Motor neuron (in vitro differentiated cells): ENCODE measurements at places on chromosomes 11 and 22. TPM values are rescaled to one million over a fixed set of nuclear protein-coding genes. Genes with fewer than 3 reads are reported as not detected.

- ATAC-seq, result no peak
These were observed 33.4 kb downstream of the KCNQ1OT1 start for GRCh38 chr11:2666401-2666741.

GRIK4 gene
- 1.3 and 1.4 TPM in 2 replicates for total RNA-seq

GRCh38 chr11:66715346-66716085 is 13.5 kb downstream of the SPTBN2 start:
- ATAC-seq, result no peak

DNA sequence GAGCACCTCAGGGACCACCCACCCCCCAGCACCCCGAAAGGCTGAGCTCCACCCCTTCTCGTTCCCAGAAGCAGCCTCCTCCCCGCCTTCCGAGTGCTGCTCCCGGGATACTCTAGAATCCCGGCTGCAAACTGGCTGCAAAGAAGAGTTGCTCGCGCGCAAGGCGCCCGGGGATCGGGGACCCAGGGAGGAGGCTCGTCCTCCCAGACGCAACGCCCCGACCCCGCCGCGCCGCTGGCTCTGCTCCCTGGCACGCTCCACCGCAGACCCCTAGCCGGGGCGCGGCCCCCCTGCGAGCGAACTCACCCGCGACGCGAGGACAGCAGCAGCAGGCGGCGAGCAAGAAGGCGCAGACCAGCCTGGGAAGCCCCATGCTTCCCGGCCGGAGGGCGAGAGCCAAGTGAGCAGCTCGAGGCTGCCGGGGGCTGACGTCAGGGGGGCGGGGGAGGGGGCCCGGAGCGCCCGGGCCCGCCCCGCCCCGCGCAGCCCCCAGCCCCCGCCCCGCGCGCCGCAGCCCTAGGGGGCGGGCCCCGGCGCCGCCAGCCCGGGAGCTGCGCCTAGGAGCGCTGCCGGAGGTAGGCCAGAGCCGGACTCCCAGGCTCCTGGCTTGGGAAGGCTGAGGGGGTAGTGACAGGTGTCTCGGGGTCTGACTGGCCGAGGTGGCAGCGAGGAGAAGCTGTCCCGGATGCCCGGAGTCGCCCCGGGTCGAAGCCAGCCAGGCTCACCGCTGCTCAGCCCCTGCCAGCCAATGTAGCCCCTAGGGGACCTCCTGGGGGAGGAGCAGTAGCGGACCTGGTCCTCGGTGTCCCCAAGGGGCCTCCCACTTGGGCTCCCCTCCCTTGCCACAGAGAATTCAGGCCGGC is at the start of gene MCAM:
TSS of gene MCAM (minus strand) at position 402 of the 863 bp plus-strand sequence. CDS start at position 373, 29 bp downstream.
- peak; percentile 4 for ATAC-seq

GRCh38 chr11:55707029-55707428 is 45.0 kb downstream of the OR4C6 start:
- peak; percentile 52 for ATAC-seq

- no peak for ATAC-seq
These were observed 34.4 kb downstream of the TP53I11 start for GRCh38 chr11:44916331-44916730.

SPDYC gene
- not detected in 2 replicates for total RNA-seq

DNA sequence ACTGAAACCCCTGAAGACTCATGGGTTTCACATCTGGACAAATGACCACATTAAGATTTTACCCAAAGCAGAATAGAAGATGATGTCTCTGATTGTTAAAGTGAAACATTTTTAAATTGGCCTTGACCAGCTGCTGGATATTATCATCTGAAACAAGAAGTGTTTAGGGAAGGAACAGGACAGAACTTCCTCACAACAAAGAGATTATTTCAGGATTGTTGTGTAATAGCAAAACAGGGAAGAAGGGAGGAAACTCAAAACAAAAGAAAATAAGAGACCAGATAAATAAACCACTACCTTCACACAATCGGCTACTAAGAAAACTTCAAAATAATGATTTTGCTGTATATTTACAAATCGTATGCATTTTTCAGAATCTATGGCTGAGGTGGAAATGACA is 319.2 kb upstream of the API5 start:
- ATAC-seq, result no peak

DNA sequence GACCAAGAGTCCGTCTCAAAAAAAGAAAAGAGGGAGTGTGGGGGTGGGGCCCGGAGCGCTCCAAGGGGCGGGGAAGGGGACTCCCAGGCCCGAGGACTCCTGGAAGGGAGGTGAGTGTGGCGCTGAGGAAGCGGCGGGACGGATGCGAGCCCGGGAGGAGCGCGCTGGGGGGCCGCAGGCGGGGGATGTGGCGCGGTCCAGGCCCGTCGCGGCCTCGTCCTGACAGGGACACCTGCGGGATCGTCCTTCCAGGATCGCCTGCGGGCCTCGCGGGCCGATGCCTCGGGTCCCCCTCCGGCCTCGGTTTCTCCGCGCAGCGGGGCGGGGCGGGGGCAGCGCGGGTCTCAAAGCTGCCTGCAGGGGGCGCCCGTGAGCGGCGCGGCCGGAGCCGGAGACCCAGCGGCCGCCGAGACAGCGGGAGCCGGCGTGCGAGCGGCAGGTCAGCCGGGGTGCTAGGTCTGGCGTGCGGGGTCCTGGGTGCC is 3.8 kb upstream of the ADORA2A start:
- ATAC-seq, result peak; percentile 77

GRCh38 chr22:49664891-49665290 is 162.8 kb downstream of the BRD1 start:
- no peak for ATAC-seq

POLR2L gene
- total RNA-seq, result 137 and 186 TPM in 2 replicates

DNA sequence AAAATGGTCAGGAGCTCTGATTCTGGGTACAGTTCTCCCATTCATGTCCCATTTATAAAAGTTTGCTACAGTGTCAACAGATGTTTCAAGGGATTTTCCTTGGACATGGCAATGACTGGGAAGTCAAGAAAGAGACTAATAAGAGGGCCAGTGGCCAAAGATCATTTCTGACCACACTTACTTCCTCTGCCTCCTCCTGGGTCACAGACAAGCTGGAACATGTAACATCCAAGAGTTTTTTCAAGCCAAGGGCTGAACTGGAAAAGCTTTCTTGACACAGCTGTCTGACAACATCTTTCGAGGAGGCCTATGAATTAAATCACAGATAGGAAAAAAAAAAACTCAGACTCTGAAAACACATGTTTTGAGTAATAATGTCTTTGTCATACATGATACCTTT is 8.7 kb downstream of the COMMD9 start:
- ATAC-seq, result no peak

SLC37A2 gene
- 1.3 TPM in 2 replicates for total RNA-seq

- no peak for ATAC-seq
These were observed 12.6 kb upstream of the SYT13 start for GRCh38 chr11:45298718-45299117.

GRCh38 chr11:124536520-124536919 is 6.9 kb downstream of the OR8B12 start:
- no peak for ATAC-seq

GRCh38 chr11:134724106-134724778 is 312.2 kb upstream of the B3GAT1 start:
- ATAC-seq, result no peak

DNA sequence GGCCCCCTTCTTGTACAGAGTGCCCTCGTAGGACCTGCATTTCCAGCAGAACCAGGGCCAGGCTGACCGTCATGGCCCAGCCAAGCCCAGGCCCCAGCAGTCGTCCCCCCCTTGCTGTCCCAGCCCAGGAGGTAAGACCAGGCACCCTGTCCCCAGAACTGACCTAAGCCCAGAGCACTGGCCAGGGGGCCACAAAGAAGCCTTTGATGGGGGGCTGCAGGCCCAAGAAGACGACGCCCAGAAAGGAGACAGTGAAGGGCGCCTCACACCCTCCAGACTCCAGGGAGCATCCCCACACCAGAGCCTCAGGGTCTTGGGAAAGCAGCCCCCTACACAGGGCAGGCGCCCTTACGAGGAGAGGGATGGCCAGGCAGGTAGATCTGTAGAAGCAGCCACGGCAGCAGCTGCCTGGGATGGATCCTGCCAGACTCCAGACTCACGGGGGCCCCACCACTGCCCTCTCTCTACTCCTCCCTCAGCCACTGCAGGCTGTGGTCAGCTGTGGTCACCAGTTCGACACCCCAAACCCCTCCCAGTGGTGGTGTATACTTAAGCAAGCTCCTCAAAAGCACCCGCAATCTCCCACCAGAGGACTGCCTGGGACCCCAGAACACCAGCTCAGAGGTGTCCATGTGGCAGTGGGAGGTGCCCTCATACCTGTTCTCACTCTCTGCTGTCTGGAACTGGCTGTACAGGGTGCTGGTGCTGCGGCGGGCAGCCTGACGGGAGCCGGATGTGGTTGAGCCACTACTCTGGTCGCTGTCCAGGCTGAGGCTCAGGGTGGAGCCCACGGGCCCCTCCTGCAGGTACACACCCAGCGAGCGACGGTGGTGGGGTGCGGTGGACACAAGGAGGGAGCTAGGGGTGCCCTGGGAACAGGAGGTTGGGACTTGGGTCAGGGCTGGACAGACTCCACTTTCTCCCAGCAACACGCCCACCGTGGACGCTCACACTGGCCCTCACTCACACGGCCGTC is 27.0 kb downstream of the SBF1 start:
- ATAC-seq, result no peak

DNA sequence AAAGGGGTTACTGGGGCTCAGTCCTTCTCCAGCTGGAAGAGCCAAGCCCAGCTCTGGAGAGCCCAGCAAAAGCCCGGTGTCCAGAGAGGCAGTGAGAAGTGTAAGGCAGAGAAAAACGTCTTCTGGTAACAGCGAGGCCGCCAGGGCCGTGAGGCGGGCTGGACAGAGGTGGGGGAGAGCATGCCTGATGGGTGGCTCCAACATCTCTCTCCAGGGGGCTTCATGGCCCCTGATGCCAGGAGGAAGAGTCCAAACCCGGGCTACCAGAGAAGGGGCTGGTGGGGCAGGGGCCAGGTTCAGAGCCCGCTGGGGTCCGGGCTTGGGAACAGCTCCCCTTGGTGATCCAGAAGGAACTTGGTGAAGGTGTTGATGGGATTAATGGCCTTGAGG is 21.7 kb downstream of the ARHGAP1 start:
- no peak for ATAC-seq

DNA sequence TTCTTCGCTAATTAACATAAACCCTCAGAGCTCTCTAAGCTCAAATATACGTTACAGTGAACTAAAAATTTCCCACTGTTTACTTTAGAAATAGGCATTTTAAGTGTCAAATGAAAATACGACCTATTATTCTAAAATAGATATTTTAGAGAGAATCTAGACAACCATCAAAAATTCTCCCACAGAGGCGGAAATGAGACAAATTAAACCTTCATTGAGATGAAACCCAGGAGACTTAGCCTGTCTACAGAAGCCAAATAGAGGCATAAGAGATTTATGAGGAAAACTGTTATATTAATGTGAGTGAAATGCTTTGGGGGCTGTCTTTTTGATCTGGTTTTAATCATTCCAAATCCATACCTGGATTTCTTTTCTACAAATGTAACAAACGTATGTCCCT is 232.0 kb upstream of the GRIA4 start:
- peak; percentile 22 for ATAC-seq

MYOD1 gene
- total RNA-seq, result 0.21 TPM in 1 of 2 replicates, not detected in the other

DNA sequence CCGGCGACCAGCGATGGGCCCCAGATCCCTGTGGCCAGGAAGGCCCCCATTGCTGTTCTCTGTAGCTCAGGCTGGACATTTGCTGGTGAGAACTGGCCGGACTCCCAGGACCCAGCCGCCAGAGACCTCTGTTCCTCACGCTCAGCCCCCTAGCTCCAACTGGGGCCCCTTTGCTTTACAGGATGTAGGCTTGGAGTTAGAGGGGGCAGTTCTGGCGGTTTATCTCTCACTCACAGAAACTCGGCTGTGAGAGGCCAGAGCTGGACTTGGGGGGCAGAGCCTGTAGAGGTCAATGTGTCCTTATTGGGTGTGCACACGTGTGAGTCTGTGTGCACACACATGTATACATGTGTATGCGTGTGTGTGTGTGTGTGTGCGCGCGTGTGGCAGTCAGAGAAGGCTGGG is 502 bp downstream of the SMIM38 start:
- no peak for ATAC-seq

DNA sequence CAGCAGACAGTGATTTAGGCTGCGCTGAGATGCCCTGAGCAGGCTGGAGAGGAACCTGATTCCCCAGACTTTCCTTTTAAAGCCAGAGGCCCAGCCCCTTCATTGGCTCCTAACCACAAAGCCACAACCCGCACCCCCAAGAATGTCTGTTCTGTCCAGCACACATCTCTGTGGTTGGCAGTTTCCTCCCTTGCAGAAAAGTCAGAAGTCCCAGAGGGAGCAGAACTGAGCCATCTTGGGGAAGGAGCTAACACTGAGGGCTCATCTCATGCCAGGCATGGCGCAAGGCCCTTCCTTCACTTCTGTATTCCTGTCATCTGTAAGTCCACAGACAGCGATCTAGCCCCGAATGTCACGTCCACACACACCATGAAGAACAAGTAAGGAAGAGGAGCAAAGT is 97.1 kb upstream of the SYT13 start:
- no peak for ATAC-seq

- no peak for ATAC-seq
These were observed 86.9 kb downstream of the SYN3 start for GRCh38 chr22:32971276-32971675.

GRCh38 chr22:44666207-44666585 is 35.8 kb upstream of the PRR5 start:
- ATAC-seq, result no peak

- no peak for ATAC-seq
These were observed 8.5 kb upstream of the NAALADL1 start for GRCh38 chr11:65066805-65067291.

FLRT1 gene
- total RNA-seq, result 2.4 and 2.8 TPM in 2 replicates

GRCh38 chr11:17840101-17840548 is 105.5 kb downstream of the KCNC1 start:
- no peak for ATAC-seq

DNA sequence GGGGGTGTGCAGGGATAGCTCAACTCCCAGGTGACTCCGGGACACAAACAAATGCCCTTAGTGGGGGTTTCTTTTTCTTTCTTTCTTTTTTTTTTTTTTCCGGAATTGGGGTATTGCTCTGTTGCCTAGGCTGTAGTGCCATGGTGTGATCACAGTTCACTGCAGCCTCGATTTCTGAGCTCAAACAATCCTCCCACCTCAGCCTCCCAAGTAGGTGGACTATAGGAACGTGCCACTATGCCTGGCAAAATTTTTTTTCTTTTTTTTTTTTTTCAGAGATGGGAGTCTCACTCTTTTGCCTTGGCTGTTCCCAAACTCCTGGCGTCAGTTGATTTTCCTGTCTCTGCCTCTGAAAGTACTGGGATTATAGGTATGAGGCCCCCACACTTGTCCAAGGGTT is 13.8 kb upstream of the ZNF280A start:
- no peak for ATAC-seq

- no peak for ATAC-seq
These were observed 1053.8 kb downstream of the LRRC4C start for GRCh38 chr11:40405614-40406013.

DNA sequence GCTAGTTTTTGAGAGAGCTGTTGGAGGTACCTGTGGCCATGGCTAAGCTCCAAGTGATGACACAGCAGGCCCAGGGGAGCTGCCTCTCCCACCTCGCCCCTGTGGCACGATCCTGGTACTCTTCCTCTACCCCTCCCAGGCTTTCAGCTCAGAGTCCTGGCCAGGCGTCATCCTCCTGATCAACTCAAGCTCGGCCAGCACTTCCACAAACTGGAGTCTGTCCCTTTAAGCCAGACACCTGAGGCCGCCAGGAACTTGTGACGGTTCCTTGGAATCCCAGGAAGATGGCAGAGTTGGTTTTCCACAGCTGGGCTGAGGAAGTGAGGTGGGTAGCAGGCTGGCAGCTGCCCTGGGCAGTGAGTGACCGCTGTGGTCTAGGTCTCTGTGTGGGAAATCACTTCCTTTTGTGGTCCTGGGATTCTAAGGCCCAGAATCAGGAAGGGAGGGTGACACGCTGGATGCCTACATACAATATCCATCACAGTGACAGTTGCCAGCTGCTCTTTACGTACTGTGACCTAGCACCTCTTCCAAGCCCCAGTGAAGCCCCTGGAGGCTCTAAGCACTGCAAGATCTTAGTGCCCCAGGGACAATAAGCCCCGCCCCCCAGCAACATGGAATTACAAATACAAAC is 3.2 kb upstream of the CST6 start:
- peak; percentile 80 for ATAC-seq
